ENCODE measurements at places on chromosomes 4 and X.

DNA sequence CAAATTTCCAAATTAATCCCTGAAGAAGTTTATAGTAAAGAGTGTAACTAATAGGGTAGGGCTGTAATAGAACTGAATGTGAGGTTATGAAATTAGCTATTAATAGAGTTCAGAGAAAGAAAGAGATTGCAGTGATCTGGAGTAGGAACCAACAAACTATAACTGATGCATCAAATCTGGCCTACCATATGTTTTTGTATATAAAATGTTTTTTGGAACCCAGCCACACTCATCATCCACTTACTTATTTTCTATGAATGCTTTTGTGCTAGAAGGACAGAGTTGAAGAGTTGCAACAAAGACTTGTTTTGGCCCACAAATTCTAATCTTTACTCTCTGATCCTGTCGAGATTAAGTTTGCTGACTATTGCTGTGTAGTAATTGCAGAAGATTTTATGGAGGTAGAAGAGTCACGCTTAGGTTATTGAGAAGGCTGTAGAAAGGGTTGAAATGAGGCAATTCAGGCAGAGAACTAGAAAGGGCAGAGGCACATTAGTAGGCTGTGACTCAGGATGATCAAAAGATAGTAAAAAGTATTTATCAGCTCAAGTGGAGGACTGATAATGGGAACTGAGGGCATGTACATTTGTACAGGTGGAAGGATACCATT is 298.7 kb upstream of the EMCN start:
- no peak for DNase-seq

- no peak for DNase-seq
These were observed 75.9 kb upstream of the TMEM164 start for GRCh38 chrX:109926743-109927662.

DNA sequence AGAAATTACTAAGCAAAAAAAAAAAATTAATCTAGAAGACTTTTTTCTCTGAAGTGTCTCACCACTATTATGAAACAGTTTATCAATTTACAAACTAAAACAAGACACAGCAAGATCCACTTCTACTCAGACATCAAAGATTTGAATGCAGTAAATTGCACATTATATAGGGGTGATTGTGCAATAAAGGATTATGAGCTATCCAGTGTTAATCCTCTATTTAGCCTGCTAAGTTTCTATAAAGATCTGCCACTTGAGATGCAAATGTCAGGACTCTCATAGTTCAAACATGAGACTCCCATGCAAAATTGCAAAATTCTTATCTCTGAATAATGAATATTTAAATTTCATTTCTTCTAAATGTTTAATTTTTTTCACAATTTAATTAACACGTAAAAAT is 2.2 kb downstream of the TECRL start:
- no peak for DNase-seq

DNA sequence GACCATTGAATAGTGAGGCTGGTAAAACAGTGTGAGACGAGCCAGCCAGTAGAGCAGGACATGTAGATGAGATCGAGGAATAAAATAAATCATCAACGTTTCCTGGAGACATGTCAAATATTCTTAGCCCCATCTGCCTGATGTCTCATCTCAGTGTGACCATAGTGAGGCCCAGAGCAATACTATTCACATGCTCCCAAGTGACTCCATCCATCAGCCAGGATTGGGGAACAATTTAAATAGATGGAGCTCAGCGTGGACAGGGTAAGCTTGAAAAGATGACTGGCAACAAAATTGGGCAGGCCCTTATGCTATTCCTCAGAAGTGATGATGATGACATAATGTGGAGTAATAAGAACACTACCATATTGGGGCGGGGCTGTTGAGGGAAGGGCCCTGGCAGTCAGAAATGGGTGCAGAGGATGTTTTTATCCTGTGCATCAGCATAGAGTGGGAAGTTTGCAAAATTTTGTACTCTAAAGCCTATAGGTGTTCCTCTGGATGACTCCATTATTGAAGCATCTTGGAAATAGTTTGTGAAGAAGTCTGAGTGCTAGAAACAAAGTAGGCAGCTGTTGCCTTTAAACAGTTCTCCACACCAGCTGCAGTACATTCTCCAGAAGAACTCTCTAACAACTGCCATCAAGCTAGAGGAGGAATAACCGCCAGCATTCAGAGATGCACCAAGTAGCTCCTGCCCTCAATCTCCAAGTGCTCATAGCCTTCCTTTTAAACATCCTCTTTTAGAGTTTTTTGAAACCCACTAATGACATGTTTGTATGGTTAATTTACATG is 333.0 kb downstream of the DCHS2 start:
- no peak for DNase-seq

- no peak for DNase-seq
These were observed at the start of gene CXCR3 for GRCh38 chrX:71618303-71618721. CXCR3 (minus strand) TSS chrX:71618511; CDS start chrX:71618449, 62 bp downstream.

Data from amniotic stem cell (primary cell).